Activated CD4-positive, alpha-beta T cell treated with anti-CD3 and anti-CD28 coated beads, Interleukin-2, Interleukin-4, amounts not matched to agents 100 ng/mL and 50 ng/mL, durations not matched to agents 16 hours and 8 hours (primary cell): ENCODE measurements at places on chromosomes 11 and 22.

DNA sequence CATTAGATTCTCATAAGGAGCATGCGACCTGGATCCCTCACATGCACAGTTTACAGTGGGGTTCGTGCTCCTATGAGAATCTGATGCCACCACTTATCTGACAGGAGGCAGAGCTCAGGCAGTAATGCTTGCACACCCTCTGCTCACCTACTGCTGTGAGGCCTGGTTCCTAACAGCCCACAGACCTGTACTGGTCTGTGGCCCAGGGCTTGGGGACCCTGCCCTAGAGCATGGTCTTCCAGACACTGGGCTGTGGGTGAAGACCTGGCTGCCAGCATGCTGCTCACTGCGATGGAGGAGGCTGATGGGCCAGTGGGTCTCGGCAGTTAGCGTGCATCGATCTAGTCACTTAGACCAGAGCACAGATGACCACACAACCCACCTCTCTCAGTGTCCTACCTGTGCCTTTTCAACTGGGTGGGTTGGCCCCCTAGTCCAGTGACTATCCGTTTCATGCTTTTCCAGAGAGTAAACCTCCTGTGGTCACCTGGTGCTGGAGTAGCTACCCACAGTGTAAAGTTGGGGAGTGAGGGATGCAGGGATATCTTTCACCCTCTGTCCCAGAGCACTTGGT lies 21.1 kb downstream of the MED15 start:
- DNase-seq = no peak

GRCh38 chr11:105144887-105145286 lies 5.3 kb upstream of the CARD18 start:
- DNase-seq = no peak

DNA sequence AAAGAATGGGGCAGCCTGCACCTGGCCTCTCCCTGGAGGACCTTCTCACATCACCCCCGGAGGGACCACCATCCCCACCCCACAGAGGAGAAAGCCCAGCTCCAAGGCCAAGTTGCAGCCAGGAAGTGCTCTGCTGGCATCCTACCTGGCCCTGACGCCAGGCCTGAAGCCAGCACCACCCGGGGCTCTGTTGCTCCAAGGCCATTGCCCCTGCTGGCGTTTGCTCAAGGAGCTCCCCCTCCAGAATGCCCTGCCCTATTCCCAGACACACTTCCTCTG lies 10.2 kb downstream of the RTN4R start:
- DNase-seq = no peak

DNA sequence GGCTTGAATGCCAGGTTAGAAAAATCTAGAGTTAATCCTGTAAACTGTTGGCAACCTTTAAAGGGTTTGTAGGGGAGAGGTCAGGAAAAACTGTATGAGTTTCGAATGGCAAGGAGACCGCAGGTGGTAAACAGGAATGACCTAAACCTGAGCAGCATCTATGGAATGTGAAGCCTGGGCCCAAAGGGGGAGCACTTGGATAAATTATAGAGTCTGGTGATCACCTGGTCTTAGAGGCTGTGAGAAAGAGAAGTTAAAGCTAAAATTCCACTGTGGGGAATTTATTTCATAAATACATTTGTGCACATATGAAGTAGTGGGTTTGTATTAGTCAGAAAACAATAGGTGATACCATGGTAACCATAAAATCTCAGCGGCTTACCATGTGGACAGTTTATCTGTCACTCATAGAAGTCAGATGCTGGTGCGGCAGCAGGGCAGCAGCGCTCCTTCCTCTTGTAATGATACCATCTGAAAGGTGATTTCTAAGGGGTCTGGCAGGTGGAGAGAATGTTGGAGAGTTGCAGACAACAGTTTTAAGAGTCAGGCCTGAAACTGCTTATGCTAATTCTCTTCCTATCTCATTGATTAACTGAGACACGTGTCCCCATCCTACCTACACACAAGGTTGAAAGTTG lies 1104.4 kb upstream of the CCDC90B start:
- DNase-seq = no peak

DNA sequence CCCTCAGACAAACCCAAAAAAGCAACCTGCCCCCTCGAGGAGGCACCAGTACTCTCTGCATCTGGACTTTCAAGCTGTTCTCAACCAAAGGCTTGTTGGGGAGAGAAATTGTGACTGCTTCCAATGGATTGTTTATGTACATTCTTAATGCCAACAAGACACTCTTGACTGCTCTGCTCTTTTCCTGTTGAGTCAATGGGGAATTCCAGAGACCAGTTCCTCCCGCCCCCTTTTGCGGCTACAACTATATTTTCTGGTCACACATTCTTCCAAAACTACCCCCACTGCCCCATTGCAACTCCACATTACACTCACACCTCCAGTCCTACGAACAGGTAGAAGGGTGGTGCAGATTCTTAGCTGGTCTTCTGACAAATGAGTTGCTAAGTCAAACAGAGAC lies 187.0 kb downstream of the DSCAML1 start:
- peak; percentile 46 for DNase-seq
